Hepatic stellate cell (primary cell): ENCODE measurements at places on chromosomes 2 and 18.

DNA sequence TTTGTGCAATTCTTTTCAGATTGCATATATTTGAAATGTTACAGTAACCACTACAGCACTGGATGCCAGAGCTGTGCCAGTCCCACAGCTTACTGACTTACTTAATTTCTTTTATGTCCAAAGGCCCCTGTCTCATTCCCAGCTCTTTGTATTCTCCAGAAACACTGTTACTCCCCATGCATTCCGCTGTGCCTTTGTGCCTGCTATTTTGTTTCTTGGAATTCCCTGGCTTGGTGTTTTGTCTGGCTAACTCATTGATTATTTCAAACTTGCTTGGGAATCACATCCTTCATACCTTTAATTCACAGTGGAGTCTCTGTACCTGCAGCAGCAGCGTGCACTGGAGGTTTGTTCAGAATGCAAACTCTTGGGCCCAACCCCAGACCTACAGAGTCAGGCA lies 601.9 kb upstream of the DDX18 start:
- no peak for DNase-seq

DNA sequence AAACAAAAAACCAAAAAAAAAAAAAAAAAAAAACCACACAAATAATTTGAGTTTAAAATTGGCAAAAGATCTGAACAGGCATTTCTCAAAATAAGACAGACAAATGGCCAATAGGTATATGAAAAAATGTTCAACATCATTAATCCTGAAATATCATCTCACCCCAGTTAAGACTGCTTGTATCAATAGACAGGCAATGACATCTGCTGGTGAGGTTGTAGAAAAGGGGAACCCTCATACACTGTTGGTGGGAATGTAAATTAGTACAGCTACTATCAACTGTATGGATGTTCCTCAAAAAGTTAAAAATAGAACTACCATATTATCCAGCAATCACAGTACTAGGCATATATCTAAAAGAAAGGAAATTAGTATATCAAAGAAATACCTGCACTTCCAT lies 523.1 kb downstream of the XIRP2 start:
- no peak for DNase-seq

- no peak for DNase-seq
Measured at GRCh38 chr2:60838481-60838880, 42.9 kb upstream of the REL start.

DNA sequence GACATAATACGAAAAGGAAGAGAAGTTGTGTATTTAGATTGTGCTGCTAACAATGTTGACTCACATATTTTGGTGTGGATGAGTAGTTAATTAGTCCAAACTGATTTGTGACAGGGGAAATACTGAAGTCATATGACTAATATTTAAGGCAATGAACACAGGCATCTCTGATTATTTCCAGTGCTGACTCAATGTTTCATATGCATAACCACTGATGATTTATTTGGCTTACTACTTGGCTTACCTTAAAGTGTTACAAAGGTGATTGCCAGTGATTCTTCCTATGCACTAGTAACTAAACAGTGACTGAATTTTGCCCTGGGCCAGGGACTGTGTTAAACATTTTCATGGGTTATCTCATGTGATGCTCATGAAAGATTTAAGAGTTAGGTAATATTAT lies 722.6 kb downstream of the METTL4 start:
- DNase-seq: no peak

GRCh38 chr18:74184875-74185274 lies 36.6 kb downstream of the TIMM21 start:
- no peak for DNase-seq

DNA sequence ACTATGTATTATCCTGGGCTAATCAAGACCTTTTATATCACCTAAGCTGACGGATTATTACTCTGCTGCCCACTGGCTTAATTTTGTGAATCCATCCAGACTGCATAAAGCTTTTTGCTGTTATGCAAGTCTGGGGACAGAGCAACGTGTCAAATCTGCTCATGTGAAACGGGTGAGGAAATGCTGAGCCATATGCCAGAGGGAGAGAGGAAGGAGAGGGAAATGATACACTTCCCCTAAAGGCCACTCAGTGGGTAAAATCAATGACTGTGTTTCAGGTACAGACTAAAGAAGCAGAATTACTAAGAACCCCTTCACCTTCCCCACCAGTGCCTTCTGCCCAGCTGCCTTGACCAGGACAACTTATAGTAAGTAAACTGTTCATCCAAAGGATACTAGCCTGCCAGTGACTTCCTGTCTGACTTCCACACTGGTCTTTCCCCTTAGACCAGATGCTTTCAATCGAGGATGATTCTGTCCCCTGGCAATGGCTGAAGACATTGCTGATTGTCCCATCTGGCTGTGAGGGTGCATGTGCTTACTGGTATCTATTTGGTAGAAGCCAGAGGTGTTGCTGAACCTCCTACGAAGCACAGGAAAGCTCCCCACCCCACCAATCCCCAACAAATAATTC lies 43.0 kb downstream of the STAT1 start:
- no peak for DNase-seq

DNA sequence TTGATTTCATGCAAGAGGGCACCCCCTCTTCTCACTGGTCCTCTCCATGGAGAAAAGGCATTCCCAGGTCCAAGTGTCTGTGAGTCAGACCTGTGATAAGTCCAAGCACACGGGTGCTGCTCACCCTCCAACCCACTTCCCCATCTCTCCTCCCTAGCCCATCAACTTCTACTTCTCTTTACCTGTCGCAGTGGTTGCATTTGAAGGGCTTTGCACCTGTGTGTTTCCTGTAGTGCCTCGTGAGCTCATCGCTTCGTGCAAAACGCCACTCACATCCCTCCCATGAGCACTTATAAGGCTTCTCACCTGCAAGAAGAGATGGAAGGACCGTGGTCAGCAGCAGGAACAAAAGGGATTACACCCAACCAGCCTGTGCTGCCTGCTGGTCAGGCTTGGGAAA lies 77.5 kb downstream of the KLF7 start:
- DNase-seq: no peak

DNA sequence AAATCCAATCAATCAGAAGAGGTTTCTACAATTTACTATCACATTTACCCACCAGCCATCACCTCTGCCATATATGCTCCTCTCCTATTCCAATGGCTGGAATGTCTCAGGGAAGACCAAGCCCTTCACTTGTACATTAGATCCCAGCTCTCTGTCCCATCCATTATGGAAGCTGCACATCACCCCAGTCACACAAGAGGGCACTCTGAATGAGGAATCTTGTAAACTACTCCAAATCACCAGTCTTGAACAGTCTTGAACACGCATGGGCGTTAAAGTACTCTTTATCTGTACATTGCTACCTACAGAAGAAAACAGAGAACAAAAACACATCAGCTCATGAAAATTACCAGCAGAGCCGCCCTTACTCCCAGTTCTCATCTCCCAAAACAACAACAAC lies 38.7 kb downstream of the ZC3H8 start:
- peak; percentile 18 for DNase-seq

DNA sequence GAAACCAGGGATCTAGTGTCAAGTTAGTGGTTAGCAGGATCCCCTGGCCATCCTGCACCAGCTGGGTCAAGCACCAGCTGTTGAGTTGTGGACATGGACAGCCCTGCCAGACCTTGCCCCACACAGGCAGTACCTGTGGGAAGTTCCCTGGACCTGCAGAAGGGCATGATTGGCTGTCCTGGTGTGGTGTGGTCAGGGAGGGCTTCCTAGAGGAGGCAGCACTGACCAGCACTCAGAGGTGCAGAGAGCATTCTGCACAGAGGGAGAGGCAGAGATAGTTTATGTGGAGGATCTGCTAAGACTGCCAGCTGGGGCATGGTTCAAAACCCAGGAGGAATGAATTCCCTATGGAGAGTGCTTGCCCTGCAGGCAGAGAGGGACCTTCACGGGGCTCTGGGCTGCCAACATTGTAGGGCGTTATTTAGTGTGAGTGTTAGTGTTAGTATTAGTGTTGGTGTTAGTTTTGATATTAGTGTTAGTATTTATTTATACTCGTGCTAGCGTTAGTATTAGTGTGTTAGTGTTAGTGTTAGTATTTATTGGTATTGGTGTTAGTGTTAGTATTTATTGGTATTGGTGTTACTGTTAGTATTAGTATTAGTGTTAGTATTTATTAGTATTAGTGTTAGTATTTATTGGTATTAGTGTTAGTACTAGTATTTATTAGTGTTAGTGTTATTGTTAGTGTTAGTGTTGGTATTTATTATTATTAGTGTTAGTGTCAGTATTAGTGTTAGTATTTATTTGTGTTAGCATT lies 31.9 kb downstream of the TWIST2 start:
- DNase-seq: no peak

DNA sequence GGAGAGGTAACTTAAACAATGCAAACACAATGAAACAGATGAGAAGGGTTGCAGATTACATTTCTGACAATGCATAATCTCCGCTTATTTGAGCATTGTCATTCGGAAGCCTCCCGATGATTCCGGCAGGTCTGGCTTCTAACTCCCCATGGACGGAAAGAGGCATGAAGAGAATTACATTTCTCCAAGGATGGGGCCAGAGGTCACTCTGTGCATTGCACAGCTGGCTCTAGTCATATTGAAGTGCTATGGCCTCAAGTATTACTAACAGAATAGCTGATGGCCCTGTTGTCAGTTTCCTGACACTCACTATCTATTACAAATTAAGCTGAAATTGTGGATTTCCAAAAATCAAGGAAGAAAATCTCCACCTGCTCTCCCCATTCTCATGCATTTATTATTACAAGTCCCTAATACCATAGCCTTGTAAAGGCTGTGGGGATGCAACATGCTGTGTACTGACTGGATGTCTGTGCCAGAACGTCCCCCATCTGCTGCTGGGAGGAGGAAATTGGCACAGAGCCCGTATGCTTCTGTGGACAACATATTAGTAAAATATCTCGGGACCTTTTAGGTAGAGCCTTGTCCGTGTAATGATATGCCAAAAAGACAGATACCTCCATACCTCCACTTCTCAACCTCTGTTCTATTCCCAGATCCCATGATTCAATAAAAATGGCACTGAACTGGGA lies 168.1 kb downstream of the SETBP1 start:
- DNase-seq: no peak

DNA sequence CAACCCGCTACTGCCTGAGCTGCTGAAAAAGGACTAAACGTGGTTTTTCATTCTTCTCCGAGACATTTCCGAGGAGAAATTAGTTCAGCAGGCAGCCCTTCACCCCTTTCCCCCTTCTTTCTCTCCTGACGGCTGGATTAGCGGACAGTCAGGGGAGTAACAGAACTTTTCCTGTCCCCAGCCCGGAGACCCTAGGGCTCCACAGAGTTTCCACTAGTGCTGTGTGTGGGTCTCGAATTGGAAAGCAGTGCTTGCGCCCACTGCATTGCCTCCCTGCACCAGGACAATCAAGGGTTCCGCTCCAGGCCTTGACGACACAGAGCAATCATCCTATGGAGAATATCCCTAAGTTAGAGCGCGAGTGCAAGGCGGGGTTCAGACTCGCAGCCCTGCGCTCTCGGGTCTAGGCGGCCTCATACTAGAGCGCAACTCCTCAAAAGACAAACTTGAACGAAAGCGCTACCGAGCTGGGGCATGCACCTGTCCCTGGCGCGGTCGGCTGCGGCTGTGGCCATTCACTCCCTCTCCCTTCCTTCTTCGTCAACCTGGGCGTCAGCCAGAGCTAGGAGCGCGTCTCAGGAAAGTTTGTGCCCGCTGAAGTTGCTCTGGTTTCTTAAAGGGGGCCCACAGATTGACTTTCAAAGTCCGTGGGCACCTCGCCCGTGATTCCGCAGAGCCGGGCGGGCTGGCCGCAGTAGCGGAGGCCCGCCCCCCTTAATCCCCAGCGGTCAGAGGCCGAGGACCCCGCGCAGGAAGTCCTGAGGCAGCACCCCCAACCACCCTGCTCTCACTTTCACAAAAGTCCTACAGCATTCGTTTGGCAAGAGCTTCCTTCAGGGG lies 801 bp downstream of the OSR1 start:
- DNase-seq: peak; percentile 56

DNA sequence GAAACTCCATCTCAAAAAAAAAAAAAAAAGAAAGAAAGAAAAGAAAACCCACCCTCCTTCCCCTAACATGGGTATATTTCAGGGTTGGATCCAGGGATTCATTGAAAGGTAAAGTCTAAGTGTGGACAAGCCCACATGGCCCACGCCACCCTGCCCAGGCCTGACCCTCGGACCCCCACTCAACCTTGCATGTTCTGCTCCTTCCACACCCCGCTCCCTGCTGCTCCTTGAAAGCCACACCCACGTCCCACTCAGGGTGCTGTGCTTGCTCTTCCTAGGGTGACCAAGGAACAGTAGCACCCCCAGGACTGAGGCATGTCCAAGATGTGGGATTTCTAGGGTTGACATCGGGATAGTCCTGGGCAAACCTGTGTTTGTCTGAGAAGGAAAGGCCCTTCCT lies 172.7 kb upstream of the MYCN start:
- no peak for DNase-seq

GRCh38 chr18:58180172-58180571 lies 136.1 kb downstream of the NEDD4L start:
- DNase-seq: no peak

DNA sequence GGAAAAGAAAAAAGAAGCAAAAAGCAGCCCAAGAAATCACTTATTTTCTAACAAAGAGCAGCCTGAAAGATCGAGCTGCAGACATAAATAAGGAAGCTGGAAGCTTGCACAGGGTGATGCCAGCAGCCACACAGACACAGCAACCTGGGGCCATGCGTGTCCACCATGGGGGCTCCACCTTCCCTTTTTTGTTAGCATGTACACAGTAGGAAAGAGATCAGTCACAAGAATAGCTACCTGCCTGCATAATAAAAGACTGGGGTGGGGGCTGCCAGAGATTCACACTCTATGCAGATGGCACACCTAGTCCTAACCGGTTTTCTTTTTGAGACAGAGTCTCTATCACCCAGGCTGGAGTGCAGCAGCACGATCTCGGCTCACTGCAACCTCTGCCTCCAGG lies 2.9 kb upstream of the CNOT11 start:
- no peak for DNase-seq

DNA sequence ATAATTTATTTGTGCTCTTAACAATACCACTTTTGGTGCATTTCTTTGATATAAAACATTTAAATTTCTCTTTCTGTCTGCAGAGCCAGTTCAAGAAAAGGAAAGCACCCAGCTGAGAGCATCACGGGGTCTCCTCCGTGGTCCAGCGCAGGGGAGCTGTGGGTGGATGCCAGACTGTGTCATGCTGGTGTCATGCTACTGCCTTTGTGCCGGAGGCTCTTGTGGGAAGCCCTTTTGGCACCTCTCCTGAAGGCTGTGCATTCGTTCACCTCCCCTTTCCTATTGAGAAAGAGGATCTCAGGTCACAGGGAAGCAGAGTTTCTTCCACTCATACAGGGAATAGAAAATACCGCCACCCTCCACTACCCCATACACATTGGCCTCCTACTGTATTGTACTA lies 450.4 kb downstream of the GALR1 start:
- DNase-seq: no peak
